ENCODE measurements at places on chromosomes 3 and 15. TPM values are rescaled to one million over a fixed set of nuclear protein-coding genes. Genes with fewer than 3 reads are reported as not detected.

- no peak for DNase-seq
These were observed 199.2 kb upstream of the CFAP20DC start for GRCh38 chr3:59249004-59249403.

Gene NOX5
- 0.17 TPM for total RNA-seq

Gene ATP13A4
- total RNA-seq, result 17.9 TPM

GRCh38 chr15:69154078-69154477 is 6.4 kb upstream of the GLCE start:
- DNase-seq, result no peak

- DNase-seq, result peak; percentile 26
These were observed 85.7 kb downstream of the ST6GAL1 start for GRCh38 chr3:187015903-187016638.
